Vein endothelial cell (primary cell): ENCODE measurements at places on chromosomes 5 and 9. TPM values are rescaled to one million over a fixed set of nuclear protein-coding genes. Genes with fewer than 3 reads are reported as not detected.

The AIF1L gene
- 16.0 and 25.6 TPM in 2 replicates for total RNA-seq

The FAM221B gene
- total RNA-seq, result not detected in 2 replicates

The FRRS1L gene
- total RNA-seq, result not detected in 2 replicates

The RBM18 gene
- total RNA-seq, result 9.1 and 13.4 TPM in 2 replicates

The KIF24 gene
- 2.0 and 3.7 TPM in 2 replicates for total RNA-seq

The SLC34A1 gene
- not detected in 2 replicates for total RNA-seq

The FAM169A gene
- total RNA-seq, result under 0.01 and 0.48 TPM in 2 replicates

The IL5 gene
- total RNA-seq, result not detected in 2 replicates

The TMEM215 gene
- under 0.01 TPM in 1 of 2 replicates, not detected in the other for total RNA-seq

The ZSWIM6 gene
- total RNA-seq, result 20.7 and 24.8 TPM in 2 replicates

The SLC25A2 gene
- 0.48 TPM in 1 of 2 replicates, not detected in the other for total RNA-seq

The SPATA31D1 gene
- not detected in 2 replicates for total RNA-seq

The ANKRD33B gene
- 3.1 and 6.9 TPM in 2 replicates for total RNA-seq

The CCDC152 gene
- total RNA-seq, result 0.33 and 0.86 TPM in 2 replicates

The EQTN gene
- not detected in 2 replicates for total RNA-seq

The DENND4C gene
- total RNA-seq, result 65.7 and 76.2 TPM in 2 replicates

The EGFL7 gene
- 566 and 825 TPM in 2 replicates for total RNA-seq

The CD74 gene
- total RNA-seq, result 0.98 and 1.7 TPM in 2 replicates

The ZNF658 gene
- 5.5 and 5.6 TPM in 2 replicates for total RNA-seq

The CA9 gene
- 0.10 TPM in 1 of 2 replicates, not detected in the other for total RNA-seq

The PCDHGC3 gene
- 17.0 and 20.5 TPM in 2 replicates for total RNA-seq

The PCDHA9 gene
- under 0.01 TPM in 2 replicates for total RNA-seq

The LRRC19 gene
- total RNA-seq, result not detected in 2 replicates

The CDKN2B-AS1 gene
- 4.2 TPM in 2 replicates for total RNA-seq

The NTNG2 gene
- total RNA-seq, result under 0.01 and 0.10 TPM in 2 replicates

The TAL2 gene
- total RNA-seq, result 0.65 TPM in 1 of 2 replicates, not detected in the other

The OR1J2 gene
- total RNA-seq, result 0.19 TPM in 1 of 2 replicates, not detected in the other
